ENCODE measurements at places on chromosomes 5 and 9. TPM values are rescaled to one million over a fixed set of nuclear protein-coding genes. Genes with fewer than 3 reads are reported as not detected.

GRCh38 chr5:42315214-42315613, 108.0 kb upstream of the GHR start:
- H3K36me3 ChIP-seq, result no peaks in the 10 kb centered on the region
- H3K4me3 ChIP-seq, result no peak overlapping the region
- H3K27me3 ChIP-seq, result no peaks in the 10 kb centered on the region
- no peaks in the 10 kb centered on the region for H3K4me1 ChIP-seq
- DNase-seq, result no peak

The C9orf43 gene
- 0.36 TPM for total RNA-seq

DNA sequence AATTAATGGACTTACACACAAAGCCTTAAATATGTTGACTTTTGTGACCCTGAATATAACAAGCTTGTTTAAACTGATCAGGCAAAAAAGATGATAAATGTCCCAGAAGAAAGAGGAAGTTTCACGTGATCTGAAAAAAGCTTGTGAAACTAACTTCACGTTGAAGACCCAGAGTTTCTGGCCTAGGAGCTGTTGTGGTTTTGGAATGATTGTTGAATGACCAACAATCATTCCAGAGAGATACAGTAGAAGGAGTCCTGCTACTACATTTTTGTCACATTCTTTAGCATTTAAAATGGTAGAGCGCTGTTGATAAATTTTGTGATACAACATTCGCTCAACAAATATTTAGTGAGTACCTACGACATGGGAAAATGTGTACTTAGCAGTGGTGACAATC, 143.1 kb upstream of the FBN2 start:
- no peak for DNase-seq
- H3K27ac ChIP-seq, result no peak overlapping the region
- no peaks in the 10 kb centered on the region for H3K36me3 ChIP-seq
- no peaks in the 10 kb centered on the region for H3K4me1 ChIP-seq
- no peak overlapping the region for H3K4me3 ChIP-seq

The FAXDC2 gene
- 0.43 TPM for total RNA-seq

GRCh38 chr5:14630671-14631070, 33.8 kb upstream of the OTULIN start:
- no peaks in the 10 kb centered on the region for H3K27me3 ChIP-seq
- H3K36me3 ChIP-seq, result no peaks in the 10 kb centered on the region
- H3K4me1 ChIP-seq, result no peaks in the 10 kb centered on the region
- DNase-seq, result no peak

GRCh38 chr5:134911285-134912206, 6.6 kb downstream of the PCBD2 start:
- no peak for DNase-seq
- peaks cover 9% of the 10 kb centered on the region for H3K36me3 ChIP-seq

DNA sequence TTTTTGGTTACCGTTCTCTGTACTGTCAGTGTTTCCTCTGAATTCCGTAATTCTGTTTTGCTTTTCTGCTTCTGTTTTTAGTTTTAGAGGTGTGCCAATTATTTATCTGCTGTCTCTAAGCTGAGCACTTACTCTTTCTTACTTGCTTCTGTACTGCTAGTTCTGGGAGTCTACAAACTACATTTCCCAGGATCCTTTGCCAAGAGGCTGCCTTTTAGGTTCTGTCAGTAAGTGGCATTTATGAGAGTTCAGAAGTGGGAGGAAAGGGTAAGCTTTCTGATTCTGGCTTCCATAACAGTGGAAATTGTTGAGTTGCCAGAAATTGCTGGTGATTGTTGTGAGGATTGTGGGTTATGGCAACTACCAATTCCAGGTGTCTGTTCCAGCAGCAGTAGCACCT, 102.4 kb downstream of the OSTF1 start:
- H3K4me3 ChIP-seq, result no peak overlapping the region
- DNase-seq, result no peak
- H3K4me1 ChIP-seq, result no peaks in the 10 kb centered on the region
- H3K36me3 ChIP-seq, result no peaks in the 10 kb centered on the region

- H3K27me3 ChIP-seq, result no peaks in the 10 kb centered on the region
- no peak overlapping the region for H3K4me3 ChIP-seq
- no peaks in the 10 kb centered on the region for H3K36me3 ChIP-seq
- H3K4me1 ChIP-seq, result no peaks in the 10 kb centered on the region
- no peak overlapping the region for H3K27ac ChIP-seq
- no peak for DNase-seq
Measured at GRCh38 chr5:24005384-24005783, 498.0 kb downstream of the PRDM9 start.

DNA sequence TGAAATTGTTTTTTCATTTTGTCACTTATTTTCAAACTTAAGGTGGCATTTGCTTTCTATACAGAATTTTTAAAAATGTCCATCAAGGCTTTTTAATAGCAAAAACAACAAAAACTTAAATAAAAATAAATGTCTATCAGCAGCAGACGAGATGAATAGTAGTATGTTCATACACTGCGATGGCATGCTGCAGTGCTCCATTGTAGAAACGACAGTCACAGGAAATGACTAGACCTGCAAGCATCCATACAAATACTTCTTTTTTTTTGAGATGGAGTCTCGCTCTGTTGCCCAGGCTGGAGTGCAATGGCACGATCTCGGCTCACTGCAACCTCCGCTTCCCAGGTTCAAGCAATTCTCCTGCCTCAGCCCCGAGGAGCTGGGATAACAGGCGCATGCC, 41.4 kb downstream of the COL23A1 start:
- DNase-seq, result no peak
- no peak overlapping the region for H3K4me3 ChIP-seq
- H3K27ac ChIP-seq, result no peak overlapping the region
- peaks cover 13% of the 10 kb centered on the region for H3K27me3 ChIP-seq
- no peaks in the 10 kb centered on the region for H3K36me3 ChIP-seq
- no peaks in the 10 kb centered on the region for H3K4me1 ChIP-seq

DNA sequence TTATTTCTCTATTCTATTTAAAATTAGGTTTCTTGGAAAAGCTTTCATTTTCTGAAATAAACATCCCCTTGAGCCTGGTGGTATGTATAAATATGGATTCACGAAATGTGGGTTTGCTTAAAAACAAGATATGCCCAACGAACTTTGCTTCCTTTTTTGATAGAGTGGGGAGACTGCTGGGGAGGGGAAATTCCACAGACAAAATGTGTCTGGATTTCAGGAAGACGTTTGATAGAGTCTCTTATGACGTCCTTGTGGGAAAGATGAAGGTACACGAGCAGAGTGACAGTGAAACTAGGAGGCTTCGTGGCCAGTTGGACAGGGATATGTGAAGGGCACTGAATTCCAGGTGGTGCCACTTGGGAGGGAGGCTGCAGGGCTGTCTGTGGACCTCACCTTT, 84.5 kb upstream of the RPS23 start:
- peaks cover 7% of the 10 kb centered on the region for H3K4me1 ChIP-seq

GRCh38 chr9:14312719-14313377, 1.1 kb downstream of the NFIB start:
- H3K36me3 ChIP-seq, result no peaks in the 10 kb centered on the region
- peaks cover 17% of the 10 kb centered on the region for H3K27me3 ChIP-seq
- DNase-seq, result no peak
- H3K4me1 ChIP-seq, result peaks cover 28% of the 10 kb centered on the region

- no peaks in the 10 kb centered on the region for H3K36me3 ChIP-seq
- no peak overlapping the region for H3K4me3 ChIP-seq
- no peak overlapping the region for H3K27ac ChIP-seq
- H3K27me3 ChIP-seq, result no peaks in the 10 kb centered on the region
- DNase-seq, result no peak
- H3K4me1 ChIP-seq, result no peaks in the 10 kb centered on the region
Measured at GRCh38 chr5:103744159-103744558, 181.6 kb upstream of the NUDT12 start.

GRCh38 chr9:21974722-21975409, 19.3 kb downstream of the CDKN2A start:
- H3K27ac ChIP-seq, result no peak overlapping the region
- DNase-seq, result no peak
- H3K27me3 ChIP-seq, result peaks cover 53% of the 10 kb centered on the region

- peaks cover 13% of the 10 kb centered on the region for H3K27me3 ChIP-seq
- no peak overlapping the region for H3K27ac ChIP-seq
- DNase-seq, result no peak
- H3K4me1 ChIP-seq, result no peaks in the 10 kb centered on the region
Measured at GRCh38 chr5:61604076-61605025, 272.3 kb downstream of the ZSWIM6 start.
